ENCODE measurements at places on chromosomes 5 and 9.

DNA sequence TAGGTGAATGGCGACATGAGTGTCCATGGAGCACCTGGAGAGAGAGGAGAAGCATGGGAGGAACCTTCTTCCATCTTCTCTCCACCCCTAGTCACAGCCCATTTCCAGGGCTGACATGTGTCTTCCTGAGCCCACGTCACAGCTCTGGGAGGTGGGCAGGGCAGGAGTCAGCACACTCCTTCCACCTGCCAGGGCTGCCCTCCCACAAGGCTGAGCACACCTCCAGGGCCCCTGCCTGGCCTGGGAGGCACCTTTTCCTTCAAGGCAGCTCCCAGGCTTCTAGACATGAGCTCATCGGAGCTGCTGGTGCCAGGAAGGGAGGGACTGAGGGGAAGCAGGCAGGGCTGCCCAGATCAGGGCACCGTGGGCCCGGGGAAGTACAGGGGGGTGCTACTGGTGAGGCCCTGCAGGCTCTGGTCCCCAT is 13.6 kb upstream of the SYNPO start:
- no peak for DNase-seq

DNA sequence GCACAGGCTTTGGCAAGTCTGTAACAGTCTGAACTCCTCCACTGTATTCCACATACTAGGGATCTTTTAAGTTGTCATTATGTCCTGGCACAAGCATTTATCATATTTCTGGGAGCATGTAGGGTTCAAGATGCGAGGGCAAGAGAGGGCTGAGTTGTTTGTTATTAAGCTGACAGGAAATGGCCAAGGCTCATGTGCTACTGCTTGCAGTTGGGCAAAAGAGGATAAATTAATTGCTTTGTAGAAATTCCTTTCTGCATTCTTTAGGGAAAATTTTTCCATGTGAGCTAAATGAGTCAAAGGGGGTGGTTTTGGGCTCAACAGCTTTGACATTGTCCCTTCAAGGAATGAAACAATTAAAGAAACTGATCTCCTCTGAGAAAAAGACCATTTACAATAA is 35.4 kb downstream of the DOCK8 start:
- no peak for DNase-seq

DNA sequence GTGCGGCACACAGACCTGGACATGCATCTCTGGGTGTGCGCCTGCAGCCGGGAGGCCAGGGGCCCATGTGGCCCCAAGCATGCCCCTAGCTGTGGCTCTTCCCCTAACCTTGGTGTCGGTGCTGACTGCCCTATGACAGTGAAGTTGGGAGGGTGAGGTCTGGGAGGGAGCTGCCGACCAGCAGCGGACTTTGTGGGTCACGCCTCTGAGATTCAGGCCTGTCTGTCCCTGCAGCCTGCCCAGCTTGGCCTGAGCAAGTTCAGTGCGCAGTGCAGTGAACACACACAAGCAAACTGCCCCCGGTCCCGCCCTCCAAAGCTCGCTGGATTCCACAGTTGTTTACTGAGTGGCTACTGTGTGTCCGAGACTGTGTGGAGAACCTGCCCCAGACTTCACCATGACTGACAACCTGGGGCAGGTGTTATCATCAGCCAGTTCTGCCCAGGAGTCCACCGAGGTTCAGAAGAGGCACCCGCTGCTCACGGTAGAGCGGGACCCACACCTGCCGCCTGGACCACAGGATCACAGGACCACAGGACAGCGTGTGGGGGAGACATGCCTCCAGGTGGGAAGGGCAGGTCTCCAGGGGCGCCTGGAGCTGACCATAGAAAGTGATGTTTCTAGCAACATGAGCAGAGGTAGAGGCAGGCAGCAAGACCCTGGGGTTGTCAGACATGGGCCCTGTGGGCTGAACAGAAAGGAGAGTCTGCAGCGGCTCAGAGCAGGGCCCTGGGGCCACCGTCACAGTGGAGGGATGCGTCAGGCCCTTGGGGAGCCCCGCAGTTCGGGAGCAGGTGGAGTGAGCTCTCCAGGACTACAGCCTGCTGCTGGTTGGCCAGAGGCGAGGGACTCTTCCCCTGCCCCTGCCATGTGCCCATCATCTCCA is 105.1 kb downstream of the PHF2 start:
- DNase-seq: no peak

DNA sequence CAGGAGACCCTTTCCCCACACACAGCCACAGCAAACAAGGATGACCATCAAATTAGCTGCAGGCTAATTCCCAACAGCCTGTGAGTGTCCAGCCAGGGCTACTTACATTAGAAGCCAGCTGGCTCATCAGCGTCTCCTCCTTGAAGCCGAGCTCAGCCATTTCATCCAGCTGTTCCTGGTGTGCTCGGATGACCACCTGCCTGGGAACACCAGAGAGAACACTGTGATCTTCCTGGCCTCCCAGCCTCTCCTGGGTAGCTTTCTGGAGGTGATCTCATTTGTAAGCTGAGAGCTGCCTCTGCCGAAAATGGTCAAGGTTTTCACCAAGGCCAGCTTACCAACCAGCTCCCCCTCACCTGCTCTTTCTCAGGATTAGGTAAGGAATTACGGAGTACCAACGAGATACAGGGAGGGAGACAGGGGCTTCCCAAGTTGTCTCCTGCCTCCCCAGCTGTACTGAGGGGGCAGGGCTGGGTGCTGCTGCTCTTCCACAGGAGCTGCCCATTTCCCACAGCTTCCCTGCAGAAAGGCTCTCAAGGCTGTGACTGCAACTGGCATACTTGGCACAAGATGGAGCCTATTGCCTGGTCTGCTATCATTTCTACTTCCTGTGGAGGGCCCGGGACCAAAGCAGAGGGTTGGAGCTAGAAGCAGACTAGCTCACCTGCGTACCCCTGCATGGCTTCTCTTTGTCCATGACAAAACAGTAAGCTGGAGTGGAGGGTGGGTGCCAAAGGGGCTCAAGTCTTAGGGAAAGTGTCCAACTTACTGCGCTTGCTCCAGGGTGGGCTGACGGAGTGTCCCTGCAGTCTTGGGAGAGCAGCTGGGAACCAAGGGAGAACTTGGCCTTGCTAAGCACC is 73.9 kb downstream of the KIF24 start:
- DNase-seq: no peak

GRCh38 chr5:141681695-141682641 is at the start of gene ARAP3:
Gene ARAP3, minus strand, starts transcription at chr5:141682230. Its CDS starts 1,744 bp downstream, at chr5:141680486.
- peak; percentile 95 for DNase-seq

DNA sequence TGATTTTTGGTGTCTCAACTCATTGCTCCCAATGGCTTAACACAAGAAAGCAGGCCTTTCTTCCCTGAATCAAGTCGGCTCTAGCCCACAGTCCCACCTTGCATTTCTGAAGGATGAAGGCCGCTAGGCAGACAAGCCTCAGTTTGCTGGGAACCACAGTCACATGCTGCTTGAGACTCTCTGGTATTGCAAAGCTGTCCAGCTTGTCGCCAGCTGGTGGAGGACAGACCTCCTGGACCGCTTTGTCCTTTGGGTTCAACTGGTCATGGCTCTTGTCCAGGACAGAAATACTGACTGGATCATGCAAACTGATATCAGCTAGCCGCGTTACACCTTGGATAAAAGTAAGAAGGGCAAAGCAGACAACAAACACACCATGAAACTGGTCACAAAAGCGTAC is 23.1 kb downstream of the DDX31 start:
- DNase-seq: no peak

DNA sequence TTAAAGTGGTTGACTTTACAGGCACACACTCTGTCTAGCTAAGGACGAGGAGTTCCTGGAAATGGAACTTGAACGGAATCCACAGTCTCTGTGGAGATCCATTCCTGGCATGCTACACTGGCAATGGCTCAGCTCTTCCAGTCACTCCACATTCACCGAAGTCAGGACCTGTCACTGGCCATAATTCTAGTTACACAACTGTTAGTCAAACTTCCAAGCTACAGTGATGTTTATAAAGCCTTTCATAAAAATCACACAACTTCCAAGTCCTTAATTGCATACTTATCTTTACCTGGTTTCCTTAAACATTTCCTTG is 15.7 kb downstream of the CDC14B start:
- no peak for DNase-seq

Data from H7 (cell line).